ENCODE measurements at places on chromosomes 5 and 9.

DNA sequence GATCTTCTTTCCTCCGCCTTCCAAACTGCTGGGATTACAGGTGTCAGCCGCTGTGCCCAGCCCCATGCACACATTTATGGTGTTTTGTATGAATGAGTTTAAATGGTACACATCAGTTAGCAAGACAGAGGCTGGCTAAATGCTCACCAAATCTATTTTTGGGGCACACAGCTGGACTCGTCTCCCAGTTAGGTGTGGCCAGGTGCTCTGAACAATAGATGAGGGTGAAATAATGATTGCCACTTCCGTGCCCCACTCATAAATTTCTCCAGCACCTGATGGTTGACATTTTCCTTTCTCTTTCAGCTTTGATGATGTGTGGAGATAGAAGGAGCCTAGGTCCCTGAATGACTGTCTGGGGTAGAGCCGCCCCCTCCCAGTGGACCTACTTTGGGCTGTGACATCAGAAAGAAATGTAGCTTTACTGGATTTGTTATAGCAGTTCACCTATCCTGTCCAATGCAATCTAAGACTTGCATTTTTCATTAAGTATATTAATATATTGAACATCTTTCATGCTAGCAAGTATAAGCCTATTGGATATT is 8.6 kb upstream of the RAPGEF1 start:
- no peak for DNase-seq

DNA sequence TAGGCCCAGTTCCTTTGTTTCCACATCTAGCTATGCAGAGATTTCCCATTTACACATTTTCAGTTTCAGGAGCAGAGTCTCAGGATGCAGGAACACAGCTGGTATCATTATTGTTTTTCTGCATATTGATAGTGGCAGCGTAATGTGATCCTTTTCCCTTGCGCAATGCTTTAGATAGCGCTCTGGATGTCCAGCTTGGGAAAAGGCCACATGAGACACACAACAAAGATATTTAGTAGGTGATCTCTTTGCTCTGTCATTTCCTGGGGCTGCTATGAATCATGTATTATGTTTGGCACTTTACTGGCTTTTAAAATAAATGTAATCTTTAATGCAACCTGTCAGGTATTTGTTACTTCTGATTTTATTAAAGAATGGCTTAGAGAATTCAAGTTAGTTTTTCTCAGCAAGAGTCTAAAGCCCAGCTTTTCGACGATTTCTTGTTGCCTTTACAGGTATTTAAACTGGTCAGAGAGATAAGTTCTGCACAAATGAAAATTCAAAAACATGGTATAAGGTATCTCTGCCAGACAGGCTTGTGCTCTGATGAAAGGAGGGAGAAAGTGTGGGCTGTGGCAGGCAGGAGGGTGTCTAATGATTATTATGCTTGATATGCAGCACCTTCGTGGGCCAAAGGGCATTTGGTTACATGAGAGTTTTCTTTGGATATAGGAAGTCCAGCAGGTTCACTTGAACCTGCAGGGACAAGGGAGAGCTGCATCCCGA is 42.2 kb downstream of the PTTG1 start:
- DNase-seq, result no peak

DNA sequence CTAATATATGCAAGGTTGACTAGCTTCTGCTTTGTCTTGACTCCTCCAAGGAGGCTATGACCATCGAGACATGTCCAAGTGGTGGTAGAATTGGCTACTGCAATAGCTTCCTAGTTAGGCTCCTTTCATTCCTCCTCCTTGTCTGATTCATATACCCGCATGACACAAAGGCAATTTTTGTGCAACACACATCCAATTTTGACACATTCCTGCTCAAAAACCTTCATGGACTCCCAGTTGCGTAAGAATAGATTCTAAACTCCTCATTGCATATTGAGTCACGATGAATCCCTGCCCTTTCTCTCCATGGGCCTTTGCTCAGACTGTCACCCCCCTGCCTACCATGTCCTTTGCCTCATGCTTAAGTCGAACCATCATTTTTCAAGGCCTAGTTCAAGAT is 344.5 kb downstream of the ACTL7B start:
- DNase-seq, result no peak

DNA sequence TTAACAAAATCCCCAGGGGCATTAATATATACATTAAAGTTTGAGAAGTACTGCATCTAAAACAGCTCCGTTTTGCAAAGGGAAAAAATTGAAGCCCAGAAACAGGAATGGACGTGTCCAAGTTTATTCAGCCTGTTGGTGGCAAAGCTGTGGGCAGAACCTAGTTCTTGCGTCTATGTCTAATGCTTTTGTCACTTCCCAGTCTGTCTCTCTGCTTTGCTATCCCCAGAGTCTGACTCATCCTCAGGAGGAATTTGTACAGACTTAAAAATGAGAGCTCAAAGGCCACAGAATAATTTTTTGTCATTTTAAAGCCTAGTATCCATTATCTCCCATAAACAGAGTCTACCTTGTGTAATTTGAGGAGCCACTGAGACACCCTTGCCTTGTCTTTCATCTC is 330.9 kb upstream of the GRIA1 start:
- no peak for DNase-seq

- no peak for DNase-seq
These were observed 76.9 kb downstream of the SFXN1 start for GRCh38 chr5:175555168-175555785.

GRCh38 chr5:56760723-56761122 is 54.6 kb upstream of the MAP3K1 start:
- no peak for DNase-seq

GRCh38 chr5:139574641-139575312 is 13.6 kb downstream of the UBE2D2 start:
- no peak for DNase-seq

DNA sequence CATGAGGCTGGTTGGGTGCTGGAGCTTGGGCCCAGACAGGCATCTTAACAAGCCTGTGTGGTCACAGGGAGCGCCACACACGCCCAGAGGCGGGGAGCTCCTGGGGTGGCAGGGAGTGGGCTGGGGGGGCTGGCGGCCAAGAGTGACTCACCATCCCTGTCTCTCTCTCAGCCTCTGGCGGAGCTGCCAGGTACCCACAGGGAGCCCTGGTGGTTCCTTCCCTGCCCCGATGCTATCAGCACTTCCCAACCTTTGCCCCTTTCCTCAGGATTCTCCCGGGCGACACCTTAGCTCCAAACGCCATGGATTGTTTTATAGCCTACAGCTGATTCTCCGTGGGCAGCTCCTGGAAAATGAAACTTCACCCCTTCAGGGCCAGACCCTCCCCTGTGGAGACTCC is 5.5 kb downstream of the SLC9A3 start:
- no peak for DNase-seq

GRCh38 chr5:1912951-1913565 is 30.3 kb upstream of the IRX4 start:
- DNase-seq, result no peak

DNA sequence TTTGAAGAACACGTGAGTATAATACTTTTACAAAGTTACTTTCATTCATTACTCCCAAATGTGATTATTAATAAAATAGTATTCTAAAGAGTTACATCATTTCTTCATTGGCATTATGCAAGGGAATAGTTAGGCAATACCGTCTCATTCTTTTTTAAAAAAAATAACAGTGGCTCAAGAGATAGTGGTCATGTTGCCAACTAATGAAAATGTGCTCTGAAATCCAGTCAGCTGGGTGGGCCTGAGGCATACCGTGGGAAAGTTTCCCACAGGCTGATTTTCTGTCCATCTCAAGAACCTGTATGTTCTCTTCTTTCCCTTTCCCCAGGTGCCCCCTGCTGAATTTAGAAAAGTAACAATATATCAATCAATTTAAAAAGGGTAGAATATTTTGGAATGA is 40.8 kb upstream of the ROPN1L start:
- no peak for DNase-seq

- DNase-seq, result no peak
These were observed 27.8 kb downstream of the RUSC2 start for GRCh38 chr9:35517552-35518224.

- DNase-seq, result no peak
These were observed 178.5 kb upstream of the PHYKPL start for GRCh38 chr5:178411083-178411482.

GRCh38 chr9:106590759-106591505 is 272.0 kb upstream of the ZNF462 start:
- no peak for DNase-seq

DNA sequence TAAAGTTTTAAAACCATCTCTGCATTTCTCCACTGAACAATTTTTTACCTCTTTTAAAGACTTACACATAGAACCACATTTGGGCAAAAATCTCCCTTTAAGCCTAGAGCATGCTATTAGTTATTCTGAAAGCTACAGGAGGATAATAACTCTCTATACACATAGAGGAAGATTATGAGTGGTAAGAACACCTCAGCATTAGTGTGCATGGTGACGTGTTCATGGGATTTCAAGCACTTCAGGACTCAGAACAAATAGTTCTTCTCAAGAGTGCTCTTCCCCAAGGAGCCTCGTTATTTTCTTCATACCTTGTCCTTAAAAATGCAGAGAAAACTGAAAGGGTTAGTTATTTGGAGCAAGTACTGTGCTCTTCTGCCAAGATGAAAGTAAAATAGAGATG is 256.9 kb upstream of the TUSC1 start:
- no peak for DNase-seq

DNA sequence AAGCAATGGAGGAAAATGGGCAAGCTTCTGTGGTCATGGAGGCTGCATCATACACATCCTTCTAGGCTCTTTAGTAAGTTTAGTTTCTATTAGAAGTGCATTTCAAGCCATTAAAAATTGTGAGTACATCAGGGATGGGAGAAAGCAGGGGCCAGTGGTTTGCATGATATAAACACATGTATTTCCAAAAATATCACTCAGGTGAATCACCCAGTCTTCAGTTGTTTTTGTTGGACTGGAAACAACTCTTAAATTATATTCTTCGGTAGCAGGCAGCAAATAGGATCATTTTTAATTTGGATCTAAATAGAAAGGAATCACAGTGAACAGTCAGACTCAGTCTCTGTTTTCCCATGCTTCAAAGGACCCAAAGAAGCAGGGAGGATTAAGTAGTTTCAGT is 657.9 kb downstream of the TLR4 start:
- no peak for DNase-seq

GRCh38 chr9:108473209-108474112 is 382.3 kb downstream of the ACTL7B start:
- DNase-seq, result no peak

DNA sequence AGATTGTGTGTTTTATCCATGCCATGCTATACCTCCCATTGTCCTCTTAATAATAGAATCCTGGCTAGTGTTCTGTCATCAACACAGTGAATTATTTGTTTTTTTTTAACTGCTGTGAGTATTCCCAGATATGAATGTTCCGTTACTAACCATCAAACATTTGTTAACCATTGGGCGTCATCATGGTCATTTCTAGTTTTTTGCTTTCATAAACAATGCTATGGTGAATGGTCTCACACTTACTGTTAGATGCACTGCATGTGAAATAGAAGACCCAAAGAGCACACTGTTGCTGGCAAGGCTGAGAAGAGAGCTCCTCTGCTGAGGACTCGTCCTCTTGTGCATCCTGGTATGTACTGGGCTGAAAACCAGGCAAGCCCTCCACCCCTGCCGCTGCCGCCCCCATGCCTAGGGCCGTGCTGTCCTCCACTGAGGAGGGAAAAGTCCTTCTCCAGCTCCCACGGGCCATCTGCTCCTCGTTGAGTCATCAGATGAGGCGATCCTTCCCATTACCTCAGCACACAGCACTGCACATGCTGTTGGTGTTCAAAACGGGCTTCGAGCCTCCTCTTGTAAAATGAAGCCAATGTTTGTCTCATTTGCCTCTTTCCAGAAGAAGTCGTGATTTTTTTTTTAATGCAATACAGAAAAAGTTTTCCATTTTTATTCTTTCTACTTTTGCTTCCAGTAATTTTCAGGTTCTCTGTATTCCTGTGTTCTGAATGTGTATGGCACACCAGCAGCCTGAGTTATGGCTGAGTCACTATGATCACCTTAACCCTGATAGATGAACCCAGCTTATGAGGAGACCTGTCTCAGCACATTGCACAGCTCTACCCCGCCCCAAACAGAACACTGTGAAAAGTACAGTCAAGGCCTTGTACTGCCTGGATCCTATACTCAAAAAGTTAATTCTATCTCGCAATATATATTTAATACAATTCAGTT is 219.0 kb downstream of the AOPEP start:
- no peak for DNase-seq

DNA sequence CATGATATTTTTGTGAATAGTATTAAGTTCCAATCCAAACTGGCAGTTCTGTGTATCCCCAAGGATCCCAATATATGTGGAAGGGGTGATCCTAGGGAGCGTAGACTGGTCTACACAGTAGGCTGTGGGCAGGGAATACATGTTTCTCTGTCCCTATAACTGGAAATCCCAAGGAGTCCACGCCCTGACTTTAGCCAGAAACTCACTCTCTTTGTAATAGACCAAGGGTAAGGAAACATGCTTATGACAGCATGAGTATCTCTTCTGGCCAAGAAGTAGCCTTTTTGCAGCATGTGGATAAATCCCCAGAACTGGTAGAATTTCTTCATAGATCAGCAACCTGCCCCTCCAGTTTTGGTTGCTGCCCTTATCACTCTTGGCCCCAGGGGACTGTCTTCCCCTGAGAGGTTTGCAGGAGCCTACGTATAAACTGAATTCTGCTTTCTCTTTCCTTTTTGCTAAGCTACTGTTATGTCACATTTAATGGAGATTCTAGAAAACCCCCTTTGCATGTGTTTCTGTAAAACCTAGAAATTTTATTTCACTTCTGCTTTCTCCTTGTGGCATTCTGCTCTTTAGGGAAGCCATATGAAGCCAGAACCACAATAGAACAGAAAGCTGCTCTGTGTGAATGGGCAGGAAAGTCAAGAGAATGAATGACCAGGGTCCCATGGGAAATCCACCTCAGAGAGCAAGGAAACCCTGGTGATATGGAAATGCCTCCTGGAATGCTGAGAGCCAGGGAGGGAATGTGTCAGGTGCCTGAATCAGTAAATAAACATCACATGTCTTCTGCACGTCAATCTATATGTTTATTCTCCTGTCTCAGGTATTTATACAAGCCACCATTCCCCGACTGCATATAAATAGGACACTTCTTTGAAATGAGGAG is 3.5 kb downstream of the IFNA2 start:
- DNase-seq, result no peak

Data from NCI-H2107 (cell line).